ENCODE measurements at places on chromosomes 5 and 9.

- DNase-seq, result no peak
Measured at GRCh38 chr5:104494083-104494482, 931.5 kb upstream of the NUDT12 start.

DNA sequence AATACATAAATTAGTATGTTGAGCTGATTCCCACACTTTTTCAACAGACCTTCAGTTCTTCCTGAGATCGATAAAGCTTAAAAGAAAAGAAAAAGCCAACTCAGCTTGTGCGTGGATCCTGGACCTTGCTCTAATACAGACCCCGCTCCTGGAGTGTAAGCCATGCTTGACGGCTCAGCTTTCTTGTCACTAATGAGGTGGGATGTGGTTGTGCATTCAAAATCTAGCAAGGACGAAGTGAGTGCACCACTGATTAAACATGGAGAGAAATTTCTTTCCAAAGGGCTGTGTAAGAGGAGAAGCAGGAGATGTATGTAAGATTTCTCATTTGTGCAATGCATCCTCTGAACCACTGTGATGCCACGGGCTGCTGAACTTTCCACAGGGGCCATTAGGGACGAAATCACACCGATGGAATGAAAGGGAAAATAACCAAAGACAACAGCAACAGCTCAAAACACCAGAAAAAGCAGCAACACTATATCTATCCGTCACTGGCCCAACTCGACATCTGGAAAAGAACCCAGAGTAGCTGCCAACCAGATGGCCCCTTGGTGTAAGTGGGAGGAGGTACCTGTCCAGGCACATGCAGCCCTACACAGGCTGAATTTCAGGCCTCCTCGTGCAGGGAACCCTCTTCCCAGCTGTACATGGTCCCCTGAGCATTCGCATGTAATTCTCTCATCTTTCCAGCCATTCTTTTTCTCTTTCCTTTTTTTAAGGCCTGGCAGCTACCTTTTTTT lies 178.9 kb downstream of the SREK1 start:
- no peak for DNase-seq

DNA sequence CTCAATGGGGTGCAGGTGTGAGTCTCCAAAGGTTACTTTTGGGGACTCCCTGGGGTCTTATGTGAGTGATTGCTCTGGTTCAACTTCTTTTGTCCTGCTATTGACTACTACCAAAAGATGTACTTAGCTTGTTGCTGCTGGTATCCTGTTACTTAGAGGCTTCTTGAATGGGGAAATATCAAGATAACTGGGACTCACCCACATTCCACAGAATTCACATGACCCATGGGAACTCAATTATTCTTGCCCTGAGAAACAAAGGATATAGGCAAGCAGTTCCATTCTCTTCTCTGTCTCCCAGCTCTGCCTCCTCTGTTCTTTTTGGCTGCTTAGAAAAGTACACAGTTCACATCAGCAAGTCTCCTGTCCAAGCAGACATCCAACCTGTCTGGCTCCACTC lies 105.9 kb downstream of the UNC13B start:
- no peak for DNase-seq

GRCh38 chr9:133250741-133251170 lies 24.2 kb downstream of the ABO start:
- peak; percentile 61 for DNase-seq

DNA sequence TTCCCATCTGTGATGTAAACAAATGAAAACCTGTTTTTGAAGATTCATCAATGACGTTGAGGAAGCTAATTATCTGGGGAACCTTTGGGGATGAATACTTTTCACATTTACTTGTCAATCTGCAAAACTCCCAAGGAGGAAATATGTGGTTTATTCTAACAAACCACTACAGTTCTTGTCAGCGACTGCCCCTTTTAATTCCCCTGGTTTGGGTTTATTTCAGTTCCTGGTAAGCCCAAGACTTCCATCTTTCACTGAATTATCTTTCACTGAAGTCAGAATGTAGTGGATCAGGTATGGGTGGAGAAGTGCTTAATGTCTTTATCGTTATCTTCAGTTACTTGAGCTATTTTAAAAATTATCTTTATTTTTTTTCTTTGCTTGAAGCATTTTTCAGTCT lies 40.2 kb downstream of the TLR4 start:
- no peak for DNase-seq

GRCh38 chr5:159601216-159601615 lies 270.9 kb upstream of the IL12B start:
- DNase-seq, result no peak

DNA sequence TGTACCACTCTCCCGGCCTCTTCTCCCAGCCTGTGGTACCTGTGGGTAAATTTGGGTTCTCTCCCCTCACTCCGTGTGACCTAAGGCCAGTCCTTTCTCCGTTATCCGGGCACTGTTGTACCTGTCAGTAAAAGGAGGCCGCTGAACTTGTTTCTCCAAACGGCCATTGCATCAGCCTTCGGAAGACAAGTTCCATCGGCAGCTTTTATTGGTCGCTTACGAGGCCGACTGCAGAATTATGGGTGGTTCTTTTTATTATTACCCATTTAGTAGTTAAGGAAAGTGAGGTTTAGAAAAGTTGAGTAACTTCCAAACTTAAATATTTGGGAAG lies 558 bp downstream of the GRPEL2 start:
- no peak for DNase-seq

DNA sequence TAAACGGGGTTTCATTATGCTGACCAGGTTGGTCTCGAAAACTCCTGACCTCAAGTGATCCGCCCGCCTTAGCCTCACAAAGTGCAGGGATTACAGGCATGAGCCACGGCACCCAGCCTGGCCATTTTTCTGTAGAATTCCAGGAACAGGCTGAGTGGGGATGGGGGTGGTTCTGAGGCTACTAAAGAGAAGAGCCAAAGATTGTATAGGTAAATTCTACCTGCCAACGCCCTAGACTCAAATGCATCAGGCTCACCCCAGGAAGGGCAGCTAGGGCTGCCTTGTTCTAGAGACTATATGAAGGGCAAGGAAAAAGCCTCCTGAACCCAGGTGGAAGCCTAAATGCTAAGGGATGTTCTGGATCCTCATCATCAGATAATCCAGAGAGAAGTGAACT lies 1.6 kb upstream of the C5orf52 start:
- DNase-seq, result peak; percentile 32

GRCh38 chr9:81489046-81489445 lies 200.3 kb downstream of the TLE1 start:
- DNase-seq, result no peak

GRCh38 chr5:13957032-13957645 lies 12.7 kb upstream of the DNAH5 start:
- DNase-seq, result no peak

DNA sequence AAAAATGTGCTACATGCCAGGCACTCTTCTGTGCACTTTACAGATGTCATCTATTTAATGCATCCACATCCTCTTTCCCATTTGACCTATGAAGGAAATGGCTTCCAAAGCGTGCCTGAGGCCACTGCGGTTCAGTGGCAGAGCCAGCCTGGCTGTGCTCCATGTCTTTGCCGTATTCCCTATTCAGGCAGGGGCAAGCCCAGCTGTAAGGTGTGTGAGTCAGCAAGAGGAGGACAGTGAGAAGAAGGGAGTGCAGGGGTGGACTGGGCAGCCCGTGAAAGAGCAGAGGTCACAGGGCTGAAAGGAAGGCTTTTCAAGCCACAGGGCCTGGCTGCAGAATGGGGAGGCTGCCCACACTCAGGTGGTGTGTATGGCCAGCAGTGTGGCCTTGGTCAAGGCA lies 91.7 kb downstream of the HRH2 start:
- DNase-seq, result peak; percentile 32

- no peak for DNase-seq
Measured at GRCh38 chr5:60207040-60207439, 313.5 kb upstream of the PDE4D start.

- DNase-seq, result no peak
Measured at GRCh38 chr9:37239921-37240320, 119.5 kb downstream of the ZCCHC7 start.

GRCh38 chr9:96089452-96090085 lies 212.4 kb downstream of the HSD17B3 start:
- DNase-seq, result peak; percentile 28

DNA sequence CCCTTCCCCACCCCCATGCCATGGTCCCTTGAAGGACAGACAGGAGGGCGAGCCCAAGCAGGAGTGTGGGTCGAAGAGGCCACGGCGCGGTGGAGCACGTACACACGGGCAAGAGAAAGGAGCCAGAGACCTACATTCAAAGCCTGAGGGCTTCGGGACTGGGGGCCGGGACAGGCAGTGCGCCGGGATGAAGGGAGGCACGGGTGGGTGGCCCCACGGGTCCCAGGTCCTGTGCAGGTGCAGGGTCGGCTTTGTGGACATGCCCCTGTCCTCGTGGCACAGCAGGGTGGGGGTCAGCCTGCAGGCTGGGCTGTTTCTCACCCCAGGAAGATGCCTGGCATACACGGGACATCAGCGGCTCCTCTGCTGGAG lies 9.8 kb downstream of the LRRC26 start:
- DNase-seq, result no peak

GRCh38 chr5:93240228-93240834 lies 340.7 kb downstream of the NR2F1-AS1 start:
- DNase-seq, result no peak

GRCh38 chr5:13328316-13328715 lies 616.2 kb downstream of the DNAH5 start:
- no peak for DNase-seq

GRCh38 chr9:133023117-133023890 lies 7.5 kb upstream of the GTF3C5 start:
- no peak for DNase-seq

DNA sequence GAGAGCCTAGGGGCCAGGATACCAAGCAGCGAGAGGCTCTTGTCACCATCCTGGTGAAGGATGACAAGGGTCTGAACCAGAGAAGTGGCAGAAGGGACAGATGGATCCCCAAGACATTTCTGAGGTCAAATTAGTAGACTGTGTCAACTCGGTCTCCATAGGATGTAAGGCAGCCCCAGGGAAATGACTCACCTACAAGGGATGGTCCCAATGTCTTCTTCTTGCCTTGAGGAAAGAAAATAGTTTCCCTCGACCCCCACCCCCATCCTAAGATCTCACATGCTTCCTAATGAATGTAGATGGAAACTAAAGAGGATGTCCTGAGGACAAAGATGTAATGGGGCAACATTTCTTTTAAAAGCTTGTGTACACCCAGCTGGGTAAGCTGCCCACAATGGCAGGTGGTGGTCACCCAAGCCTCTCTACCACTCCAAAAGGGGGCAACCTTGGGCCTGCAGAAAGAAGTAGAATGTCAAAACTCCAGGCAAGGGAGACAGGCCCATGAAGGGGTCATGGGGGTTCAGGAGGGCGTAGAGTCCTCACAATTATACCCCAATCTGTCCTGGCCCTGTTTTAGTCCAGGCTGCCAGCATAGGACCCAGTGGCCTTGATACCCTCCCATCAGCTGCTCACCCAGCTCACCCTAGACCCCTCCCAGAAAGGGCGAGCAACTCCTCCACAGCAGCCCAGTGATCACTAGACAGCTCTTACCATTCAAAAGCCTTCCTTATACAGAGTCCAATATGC lies 187.4 kb downstream of the ACTL7B start:
- peak; percentile 22 for DNase-seq

GRCh38 chr5:107463731-107464130 lies 207.0 kb downstream of the EFNA5 start:
- no peak for DNase-seq

DNA sequence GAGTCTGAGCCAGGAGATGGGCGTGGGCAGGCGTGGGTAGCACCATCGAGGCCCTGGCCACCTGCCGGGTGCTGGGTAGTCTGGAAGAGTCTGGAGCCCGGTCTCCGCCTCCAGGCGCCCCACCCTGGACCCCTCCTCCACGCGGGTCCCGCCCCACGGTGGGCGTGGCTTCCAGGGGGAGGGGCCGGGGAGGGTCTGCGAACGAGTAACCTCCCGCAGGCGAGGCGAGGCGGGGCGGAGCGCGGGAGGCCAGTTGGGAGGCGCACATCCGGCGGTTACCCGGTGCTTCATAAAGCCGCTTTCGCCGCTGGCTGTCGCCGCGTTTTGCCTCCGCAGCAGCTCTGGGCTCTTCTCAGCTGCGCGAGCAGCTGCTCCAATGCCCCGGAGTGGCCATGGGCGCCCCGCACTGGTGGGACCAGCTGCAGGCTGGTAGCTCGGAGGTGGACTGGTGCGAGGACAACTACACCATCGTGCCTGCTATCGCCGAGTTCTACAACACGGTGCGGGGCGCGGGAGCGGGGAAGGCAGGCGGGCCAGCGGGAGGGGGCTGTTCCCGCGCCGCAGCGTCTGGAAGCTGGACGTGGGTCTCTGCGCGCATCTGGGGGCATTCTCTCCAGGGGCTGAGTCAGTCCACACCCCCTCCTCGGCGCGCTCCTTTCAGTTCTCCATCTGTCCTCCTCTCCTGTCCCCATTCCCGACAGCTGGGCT lies at the start of gene ACER2:
Gene ACER2, plus strand, starts transcription at position 317 of the 708 bp plus-strand sequence. Its CDS starts 76 bp downstream, at position 393.
- peak; percentile 98 for DNase-seq

- DNase-seq, result no peak
Measured at GRCh38 chr5:151104795-151105194, 24.0 kb upstream of the TNIP1 start.

GRCh38 chr9:1219284-1219683 lies 169.1 kb downstream of the DMRT2 start:
- no peak for DNase-seq

DNA sequence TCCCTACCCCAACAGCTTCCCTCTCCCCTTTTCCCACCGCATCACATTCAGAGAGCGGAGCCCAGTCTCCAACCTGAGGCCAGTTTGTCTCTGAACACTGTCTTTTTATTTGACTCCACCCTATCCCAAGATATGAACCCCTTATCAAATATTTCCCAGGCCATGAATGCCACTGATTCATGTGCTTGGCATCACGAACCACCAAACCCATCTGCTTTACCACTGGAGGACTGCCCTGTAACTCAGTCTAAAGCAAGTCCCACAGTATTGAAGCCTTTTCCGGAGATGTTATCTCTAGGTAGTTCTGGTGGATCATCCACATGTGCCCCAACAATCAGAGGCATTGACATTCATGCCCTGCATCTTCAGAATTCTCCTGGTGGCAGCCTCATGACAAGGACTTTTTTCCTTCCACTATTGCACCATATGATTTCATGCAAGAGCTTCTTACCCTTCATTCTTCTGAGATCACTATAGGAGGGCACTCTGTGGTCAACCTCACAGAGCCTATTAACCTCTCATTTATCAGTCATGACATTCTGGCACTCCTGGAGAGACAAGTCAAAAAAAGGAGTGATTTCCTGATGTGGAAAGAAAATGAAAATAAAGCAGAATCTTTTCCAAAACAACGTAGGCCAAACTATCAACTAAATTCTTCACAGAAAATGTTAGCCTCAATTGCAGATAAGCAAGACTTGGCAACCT lies 12.3 kb upstream of the SPATA31D4 start:
- DNase-seq, result no peak

DNA sequence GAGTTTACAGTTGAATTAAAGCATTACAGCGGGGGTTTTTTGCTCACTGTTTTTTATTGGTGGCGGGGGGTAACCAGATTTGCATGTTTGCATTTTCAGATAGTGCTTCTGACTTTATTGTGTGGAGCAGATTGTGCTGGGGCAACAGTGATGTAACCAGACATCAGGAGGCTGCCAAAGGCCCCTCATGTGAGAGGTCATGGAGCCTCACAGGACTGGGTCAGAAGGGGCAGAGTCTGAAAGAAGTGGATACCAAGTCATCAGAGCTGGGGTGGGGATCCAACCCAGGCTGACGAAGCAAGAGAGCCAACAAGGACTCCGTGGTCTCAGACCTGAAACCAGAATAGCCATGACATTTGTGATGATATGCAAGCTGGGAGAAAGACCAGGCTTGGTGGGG lies 259.4 kb upstream of the TAS2R1 start:
- no peak for DNase-seq
